Activated CD4-positive, alpha-beta T cell treated with anti-CD3 and anti-CD28 coated beads, Interleukin-2, amount 10 ng/mL, durations not matched to agents 7 days and 5 days (primary cell): ENCODE measurements at places on chromosomes 13 and 19. TPM values are rescaled to one million over a fixed set of nuclear protein-coding genes. Genes with fewer than 3 reads are reported as not detected.

DNA sequence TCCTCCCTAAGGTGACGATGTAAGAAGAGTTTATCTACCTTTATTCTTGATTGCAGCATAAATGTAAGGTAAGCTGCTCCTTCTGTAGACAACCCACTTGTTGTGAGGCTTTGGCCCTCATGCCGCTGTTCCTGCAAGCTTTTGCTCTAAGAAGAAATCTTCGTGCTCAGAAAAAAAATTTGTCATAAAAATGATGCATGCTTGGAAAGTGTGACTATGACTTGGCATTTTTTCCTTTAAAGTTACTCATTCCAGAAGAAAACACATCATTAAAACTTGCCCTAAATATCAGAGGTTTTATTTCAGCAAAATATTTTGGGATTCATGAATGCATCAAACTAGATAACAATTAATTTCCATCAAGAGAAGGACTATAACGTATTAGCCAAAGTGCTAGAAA is 39.8 kb downstream of the KCTD12 start:
- no peak for DNase-seq

- no peak for DNase-seq
Observed at GRCh38 chr19:35354898-35355297, 3.4 kb upstream of the FFAR3 start.

DNA sequence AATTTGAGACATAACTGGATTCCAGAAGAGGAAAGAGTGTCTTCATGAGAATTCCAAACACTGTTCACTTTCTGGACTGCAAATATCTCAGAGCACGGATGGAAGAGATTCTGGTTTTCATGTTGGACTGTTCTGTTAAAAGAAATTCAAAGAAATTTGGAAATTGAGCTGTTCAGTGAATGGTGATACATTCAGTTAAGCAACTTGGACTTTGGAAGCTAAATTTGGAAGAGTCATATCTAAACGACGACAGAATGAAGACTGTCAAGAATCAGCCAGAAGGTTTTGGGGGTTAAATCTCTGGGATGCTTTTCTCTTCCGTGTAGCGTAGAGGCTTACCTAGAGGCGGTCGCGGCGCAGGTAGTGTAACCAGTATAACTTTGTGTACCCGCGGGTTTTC is 25.6 kb downstream of the SAFB start:
- no peak for DNase-seq

DNA sequence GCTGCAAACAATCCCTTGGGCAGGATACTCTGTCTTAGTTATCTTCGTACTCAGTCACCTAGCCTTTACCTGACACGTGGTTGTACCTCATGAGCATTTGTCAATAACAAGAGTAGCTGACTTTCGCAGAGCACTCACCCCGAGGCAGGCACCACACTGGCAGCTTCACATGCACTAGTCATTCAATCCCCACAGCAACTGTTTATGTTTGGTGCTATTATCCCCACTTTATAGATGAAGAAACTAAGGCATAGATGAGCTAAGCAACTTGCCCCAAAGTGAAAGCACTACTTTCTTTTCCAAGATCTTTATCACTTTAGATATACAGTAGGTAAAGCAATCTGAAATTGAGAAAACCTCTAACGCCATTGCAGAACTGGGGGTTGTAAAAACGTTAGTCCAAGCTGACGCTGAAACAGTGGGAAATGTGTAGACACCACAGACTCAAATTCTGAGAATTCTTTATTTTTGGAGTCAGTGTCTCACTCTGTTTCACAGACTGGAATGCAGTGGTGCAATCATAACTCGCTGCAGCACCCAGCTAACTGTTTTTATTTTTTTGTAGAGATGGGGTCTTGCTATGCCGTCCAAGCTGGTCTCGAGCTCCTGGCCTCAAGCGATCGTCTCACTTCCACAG is 446.0 kb downstream of the FOXO1 start:
- no peak for DNase-seq

DNA sequence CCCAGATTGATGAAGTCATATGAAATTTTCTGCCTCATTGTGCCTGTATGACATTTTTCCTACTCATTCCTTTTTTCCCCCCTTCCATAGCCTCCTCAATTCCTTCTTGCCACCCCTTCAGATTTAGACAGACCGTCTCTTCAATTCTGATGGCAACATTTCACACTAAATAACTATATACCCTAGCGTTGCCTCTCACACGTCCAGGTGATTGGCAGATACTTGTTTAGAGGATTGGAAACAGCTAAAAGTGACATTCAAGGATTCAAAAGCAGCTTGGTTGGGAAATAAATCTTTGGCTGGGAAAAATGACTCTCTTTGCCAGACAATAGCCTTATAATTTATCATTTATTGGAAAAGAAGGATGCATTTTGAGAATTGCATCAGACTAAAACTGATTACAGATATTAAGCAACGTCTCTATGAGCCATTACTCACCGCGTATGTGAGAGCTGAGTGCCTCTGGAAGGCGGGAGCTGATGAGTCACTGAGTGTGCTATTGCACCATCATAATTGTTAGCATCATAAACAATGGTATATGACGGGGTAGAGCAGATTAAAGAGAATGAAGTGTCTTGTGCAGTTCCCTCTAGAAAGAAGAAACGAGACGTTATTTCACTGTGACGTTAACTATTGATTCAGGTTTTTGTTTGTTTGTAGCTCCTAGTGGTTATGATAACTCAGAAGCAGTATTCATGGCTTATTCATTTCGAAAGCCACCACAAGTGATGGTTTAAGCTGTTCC is 61.1 kb upstream of the FAM216B start:
- no peak for DNase-seq

GRCh38 chr19:10173527-10173926 is 21.2 kb downstream of the DNMT1 start:
- no peak for DNase-seq

DNA sequence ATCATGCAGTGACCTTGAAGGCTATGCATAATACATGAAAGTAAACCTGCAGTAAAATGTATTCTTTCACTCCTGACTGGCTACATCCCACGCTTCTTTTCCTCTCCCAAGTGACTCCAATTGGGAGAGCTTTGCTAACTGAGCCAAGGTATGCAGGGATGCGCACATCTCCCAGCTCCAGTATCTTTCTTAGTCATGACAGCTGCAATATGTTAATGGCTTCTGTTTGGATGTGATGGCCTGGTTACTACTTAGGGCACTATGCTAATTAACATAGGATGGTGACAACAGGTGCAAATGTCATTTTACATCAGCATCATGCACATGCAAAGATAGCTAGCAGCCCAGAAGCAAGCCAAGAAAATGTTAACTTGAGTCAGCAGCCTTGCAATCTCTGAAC is 134.7 kb downstream of the POU4F1 start:
- no peak for DNase-seq

DNA sequence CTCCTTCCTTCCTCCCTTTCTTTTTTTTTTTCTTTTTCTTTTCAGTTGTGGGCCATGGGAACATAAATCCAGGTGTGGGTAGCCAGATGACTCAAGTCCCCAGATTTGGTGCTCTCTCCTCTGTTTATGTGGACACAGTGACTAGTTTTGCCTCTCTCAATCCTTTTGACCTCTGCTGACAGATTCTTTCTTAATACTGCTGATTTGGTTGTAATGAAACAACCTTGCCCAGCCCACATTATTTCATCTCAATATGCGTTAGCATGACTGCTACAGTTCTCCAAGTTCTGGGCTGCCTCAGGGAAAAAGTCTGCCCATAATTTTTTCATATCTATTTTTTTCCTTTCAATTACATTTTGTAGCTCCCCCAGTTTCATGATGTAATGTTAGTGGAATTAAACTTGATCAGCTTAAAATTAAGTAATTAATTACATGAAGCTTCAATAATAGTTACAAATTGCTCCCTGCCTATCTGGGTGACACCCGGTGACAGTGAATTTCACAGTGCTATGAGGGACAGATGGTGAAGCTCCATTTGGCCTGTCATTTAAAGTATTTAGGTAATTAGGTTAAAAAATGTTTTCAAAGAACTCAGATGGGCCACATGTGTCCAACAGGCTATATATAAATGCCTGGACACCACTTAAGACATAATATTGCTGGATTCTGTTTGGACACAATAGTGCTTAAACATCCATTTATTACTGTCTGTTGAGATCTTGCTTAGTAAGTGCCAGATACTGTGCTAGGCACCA is 118.8 kb upstream of the FRY start:
- no peak for DNase-seq

GRCh38 chr13:114038211-114038613 is 64.3 kb upstream of the C13orf46 start:
- no peak for DNase-seq

- DNase-seq = no peak
Observed at GRCh38 chr13:111650626-111651025, 330.2 kb downstream of the TEX29 start.

DNA sequence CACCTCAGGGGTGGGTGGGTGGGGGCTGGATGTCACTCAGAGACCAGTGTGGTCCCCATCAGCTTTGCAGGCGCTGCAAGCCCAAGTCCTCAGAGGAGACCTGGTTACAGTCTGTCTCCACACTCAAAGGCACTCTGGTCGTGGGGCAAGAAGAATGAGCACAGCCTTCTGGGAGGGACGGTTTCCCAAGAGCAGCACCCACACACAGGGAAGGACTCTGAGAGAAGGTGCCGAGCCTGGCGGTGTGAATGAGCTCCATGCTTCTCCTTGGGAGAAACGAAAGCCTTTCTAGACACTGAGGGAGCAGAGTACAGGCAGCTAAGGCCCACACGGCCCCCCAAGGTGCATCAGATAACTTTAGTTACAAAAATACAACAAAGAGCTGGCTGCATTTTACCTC is 473.6 kb downstream of the FOXO1 start:
- DNase-seq = no peak

DNA sequence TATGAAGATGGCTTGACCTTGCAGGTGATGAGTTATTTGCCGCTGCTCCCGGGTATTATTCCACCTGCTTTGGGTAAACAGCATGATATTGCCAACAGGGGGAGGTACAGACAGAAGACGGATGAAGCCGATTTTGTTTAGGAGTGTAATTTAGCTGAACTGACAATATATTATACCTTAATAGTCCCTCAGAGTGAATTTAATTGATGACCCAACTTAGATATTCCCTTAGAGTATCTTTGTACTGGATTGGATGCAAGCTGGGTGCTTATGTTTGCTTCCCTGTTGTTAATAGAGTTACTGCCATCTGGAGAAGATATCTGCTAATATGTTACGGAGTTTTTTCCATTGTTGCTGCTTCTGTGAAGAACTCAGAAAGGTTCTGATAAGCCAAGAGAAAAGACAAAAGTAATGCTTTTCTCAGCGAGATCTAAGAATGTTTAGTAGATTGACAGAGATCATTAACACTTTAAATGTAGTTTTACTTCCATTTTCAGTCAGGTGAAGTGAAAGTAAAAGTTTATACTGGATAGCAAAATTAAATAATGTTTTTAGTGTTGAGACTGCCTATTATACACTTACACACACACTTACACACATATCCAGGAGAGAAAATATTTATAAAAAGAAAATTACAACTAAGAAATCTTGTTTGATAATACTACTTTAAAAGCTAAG is 2220.8 kb upstream of the PCDH20 start:
- DNase-seq = no peak

The ZNF460 gene
- total RNA-seq = 41.3 TPM

The RFPL4A gene
- not detected for total RNA-seq

The CYP2F1 gene
- total RNA-seq = not detected

The ZNF431 gene
- 20.2 TPM for total RNA-seq

The PSG3 gene
- total RNA-seq = not detected

The LIM2 gene
- total RNA-seq = not detected

The NANOS3 gene
- total RNA-seq = 0.48 TPM
